CD4-positive, alpha-beta memory T cell (primary cell): ENCODE measurements at places on chromosomes 12 and 14. TPM values are rescaled to one million over a fixed set of nuclear protein-coding genes. Genes with fewer than 3 reads are reported as not detected.

The ACSM4 gene
- polyA plus RNA-seq, result not detected

The PPFIA2 gene
- not detected for polyA plus RNA-seq

The HOXC12 gene
- polyA plus RNA-seq, result not detected

The BMAL2 gene
- polyA plus RNA-seq, result 0.20 TPM

The FAM222A gene
- 0.25 TPM for polyA plus RNA-seq

The FLRT2 gene
- polyA plus RNA-seq, result not detected

The TEX52 gene
- not detected for polyA plus RNA-seq

The C12orf54 gene
- not detected for polyA plus RNA-seq

The NGDN gene
- polyA plus RNA-seq, result 61.0 TPM
